ENCODE measurements at places on chromosomes 11 and 22.

DNA sequence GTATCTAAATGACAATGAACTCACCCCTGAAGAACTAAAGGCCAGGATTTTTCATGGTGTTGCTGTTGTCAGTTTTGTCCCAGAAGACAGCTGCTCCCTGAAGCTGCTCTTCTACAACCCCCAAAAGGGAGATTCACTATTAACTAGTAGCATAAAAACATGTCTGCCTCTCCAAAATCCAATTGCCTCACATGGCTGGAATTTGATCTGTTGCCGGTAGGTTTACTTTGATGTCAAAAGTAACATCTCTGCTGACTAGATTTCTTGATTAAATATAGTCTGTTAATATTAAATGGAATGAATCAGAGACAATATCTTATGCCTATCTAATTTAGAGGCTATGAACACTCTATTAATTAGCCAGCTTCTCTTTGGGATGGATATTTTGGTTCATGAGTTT, 425.4 kb downstream of the ETS1 start:
- no peak for DNase-seq

GRCh38 chr11:118304227-118304567, 333 bp upstream of the CD3E start:
- DNase-seq, result no peak

DNA sequence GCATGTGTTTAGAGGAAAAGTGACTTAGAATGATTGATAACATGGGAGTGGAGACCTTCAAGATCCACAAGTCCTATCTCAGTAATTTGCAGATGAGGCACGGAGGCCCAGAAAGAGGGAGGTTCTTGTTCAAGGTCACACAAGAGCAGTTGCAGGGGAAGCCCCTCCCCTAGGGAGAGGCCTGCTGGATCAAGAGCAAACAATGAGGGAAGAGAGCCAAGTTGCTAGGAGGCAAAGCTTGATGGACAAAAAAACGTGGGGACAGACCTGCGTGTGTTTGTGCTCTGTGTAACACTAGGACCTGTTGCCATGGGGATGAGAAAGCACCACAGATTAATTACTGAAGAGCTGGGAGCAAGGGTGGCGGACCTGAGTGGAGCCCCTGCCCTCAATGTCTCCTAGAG, 6.4 kb upstream of the MFRP start:
- DNase-seq, result no peak

GRCh38 chr11:47514825-47515647, 37.9 kb downstream of the CELF1 start:
- DNase-seq, result no peak

DNA sequence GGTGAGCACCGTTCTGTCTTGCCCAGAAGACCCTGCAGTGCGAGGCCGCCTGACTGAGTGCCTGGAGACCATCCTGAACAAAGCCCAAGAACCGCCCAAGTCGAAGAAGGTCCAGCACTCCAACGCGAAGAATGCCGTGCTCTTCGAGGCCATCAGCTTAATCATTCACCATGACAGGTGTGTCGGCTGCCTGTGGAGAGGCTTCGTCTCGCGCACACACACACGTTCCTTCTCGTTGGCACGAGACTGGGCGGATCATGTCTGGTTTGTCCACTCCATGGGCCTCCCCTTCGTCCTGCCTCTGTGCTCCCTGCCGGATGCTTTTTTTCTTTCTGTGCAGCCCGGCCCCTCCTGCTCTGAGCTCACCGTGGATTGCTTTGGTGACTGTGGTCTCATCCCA, 51.1 kb downstream of the MUC6 start:
- no peak for DNase-seq

DNA sequence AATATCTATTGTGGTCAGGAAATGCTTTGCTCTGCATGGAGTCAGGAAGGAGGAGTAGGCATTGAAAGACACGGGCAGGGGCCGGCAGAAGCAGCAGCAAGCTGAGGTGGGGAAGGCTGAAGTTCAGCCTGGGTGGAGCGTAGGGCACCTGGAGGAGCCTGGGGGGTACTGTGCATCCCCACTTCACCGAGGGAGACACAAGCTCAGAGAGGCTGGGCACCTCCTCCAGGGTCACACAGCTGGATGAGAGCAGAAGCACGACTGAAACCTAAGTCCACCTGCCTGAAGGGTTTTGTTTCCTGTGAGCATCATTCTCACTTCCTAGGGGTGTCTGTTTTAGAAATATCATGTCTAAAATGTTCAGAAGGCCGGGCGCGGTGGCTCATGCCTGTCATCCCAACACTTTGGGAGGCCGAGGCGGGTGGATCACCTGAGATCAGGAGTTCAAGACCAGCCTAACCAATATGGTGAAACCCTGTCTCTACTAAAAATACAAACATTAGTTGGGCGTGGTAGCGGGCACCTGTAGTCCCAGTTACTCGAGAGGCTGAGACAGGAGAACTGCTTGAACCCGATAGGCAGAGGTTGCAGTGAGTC, 138.3 kb downstream of the MPPED1 start:
- no peak for DNase-seq

GRCh38 chr11:130653838-130654636, 205.6 kb downstream of the ADAMTS15 start:
- DNase-seq, result no peak

GRCh38 chr22:38849811-38850210, 6.0 kb upstream of the NPTXR start:
- DNase-seq, result no peak

GRCh38 chr11:14908214-14908880, 16.3 kb upstream of the CYP2R1 start:
- DNase-seq, result no peak

DNA sequence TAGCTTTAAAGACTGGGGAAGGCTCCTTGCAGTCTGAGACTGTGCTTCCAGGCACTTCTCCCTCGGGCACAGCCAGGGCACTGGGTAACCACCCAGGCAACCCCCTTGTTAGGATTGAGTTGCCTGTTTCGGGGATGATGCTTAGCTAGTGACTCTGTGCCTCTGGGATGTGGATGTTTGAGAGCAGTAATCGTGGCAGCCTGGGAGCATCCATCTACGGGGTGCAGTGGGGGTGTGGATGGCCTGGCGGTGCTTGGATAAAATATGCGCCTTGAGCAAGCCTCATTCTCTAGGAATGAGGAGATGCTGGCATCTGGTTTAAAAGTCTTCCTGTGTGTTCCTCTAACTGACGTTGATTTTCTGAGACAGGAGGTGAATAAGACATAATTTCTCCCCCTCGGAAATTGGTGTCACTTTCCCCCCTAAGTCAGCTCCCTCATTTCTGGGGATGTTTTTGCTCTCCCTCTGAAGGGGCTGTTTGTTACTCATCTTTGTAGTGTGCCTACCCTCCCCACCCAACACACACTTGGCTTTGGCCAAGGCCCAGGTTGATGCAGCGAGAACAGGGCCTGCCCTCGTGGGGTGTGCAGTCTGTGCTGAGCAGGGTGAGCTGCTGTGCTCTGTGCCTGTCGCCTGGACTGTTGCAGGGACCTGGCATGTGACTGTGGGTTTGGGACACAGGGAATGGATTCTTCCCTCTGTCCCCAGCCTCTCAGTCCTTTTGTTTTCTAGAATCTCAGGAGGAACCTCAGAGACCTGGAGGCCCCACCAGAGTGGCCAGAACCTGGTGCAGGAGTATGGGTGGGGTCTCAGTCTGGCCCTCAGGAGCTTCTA, 2.0 kb downstream of the GNAZ start:
- no peak for DNase-seq

- DNase-seq, result no peak
Observed at GRCh38 chr11:79060081-79060953, 380.5 kb downstream of the TENM4 start.

- no peak for DNase-seq
Observed at GRCh38 chr22:20123366-20124082, 6.5 kb upstream of the TRMT2A start.

- no peak for DNase-seq
Observed at GRCh38 chr22:32469799-32470212, 4.8 kb upstream of the FBXO7 start.

DNA sequence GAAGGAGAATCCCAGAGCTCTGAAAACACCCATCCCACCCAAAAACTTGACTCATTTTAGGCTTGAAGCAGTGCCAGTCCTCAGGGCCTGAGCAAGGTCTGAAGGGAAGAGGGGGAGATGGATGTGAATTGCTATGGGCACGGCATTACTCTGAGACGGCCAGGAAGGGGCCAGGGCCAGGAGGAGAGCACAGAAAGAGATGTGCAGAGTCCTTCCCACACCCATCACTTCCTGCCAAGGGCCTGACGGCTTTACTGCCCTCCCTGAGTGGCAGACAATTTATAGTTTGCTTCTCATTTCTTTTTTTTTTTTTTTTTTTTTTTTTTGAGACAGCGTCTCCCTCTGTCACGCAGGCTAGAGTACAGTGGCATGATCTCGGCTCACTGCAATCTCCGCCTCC, 22.5 kb downstream of the TAB1 start:
- DNase-seq, result no peak

Data from Panc1 (cell line).